Activated B cell treated with CpG ODN at 0.5 μM for 24 hours (primary cell): ENCODE measurements at places on chromosomes 3 and 15. TPM values are rescaled to one million over a fixed set of nuclear protein-coding genes. Genes with fewer than 3 reads are reported as not detected.

The EIF4E3 gene
- total RNA-seq: 1.8 and 2.0 TPM in 2 replicates

The COL8A1 gene
- total RNA-seq: 0.09 and 0.20 TPM in 2 replicates

The CHST14 gene
- total RNA-seq: 10.1 and 10.2 TPM in 2 replicates

The HCN4 gene
- total RNA-seq: not detected in 2 replicates

The LXN gene
- total RNA-seq: 5.2 and 5.9 TPM in 2 replicates

The ENTPD3 gene
- not detected in 2 replicates for total RNA-seq

The GAP43 gene
- total RNA-seq: not detected in 2 replicates

The POPDC2 gene
- total RNA-seq: 5.5 and 6.7 TPM in 2 replicates

The RAB8B gene
- 93.1 and 94.4 TPM in 2 replicates for total RNA-seq

The CCDC191 gene
- total RNA-seq: 14.7 and 17.2 TPM in 2 replicates

The SEMA4B gene
- 68.1 and 85.1 TPM in 2 replicates for total RNA-seq

The XXYLT1 gene
- total RNA-seq: 7.6 and 7.9 TPM in 2 replicates

DNA sequence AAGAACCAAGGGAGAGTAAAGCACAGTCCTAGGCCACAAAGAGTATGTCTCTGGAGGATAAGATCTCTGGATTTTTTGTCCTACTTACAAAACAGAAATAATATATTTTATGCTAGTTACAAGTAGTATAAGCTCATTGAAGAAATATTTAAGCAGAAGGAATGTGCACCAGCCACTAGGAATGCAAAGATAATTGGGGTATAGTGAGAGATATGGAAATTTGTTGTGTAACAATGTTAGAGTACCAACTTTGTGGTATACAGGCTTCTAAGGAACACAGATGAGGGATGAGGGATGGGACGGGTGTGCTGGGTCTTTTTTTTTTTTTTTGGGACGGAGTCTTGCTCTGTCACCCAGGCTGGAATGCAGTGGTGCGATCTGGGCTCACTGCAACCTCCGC is 26.5 kb downstream of the AKAP13 start:
- H3K4me3 ChIP-seq: peak overlapping the region; percentile 49
- H3K27me3 ChIP-seq: no peaks in the 10 kb centered on the region
- H3K27ac ChIP-seq: peak overlapping the region; percentile 91
- H3K36me3 ChIP-seq: peaks cover 13% of the 10 kb centered on the region

GRCh38 chr3:82494977-82495489 is 733.6 kb upstream of the GBE1 start:
- no peaks in the 10 kb centered on the region for H3K4me1 ChIP-seq
- H3K4me3 ChIP-seq: no peak overlapping the region
- no peak for DNase-seq
- H3K36me3 ChIP-seq: no peaks in the 10 kb centered on the region

- H3K4me1 ChIP-seq: no peaks in the 10 kb centered on the region
- H3K36me3 ChIP-seq: peaks cover 69% of the 10 kb centered on the region
- no peak for DNase-seq
These were observed 12.8 kb downstream of the LXN start for GRCh38 chr3:158659454-158660237.

GRCh38 chr3:157441102-157441624 is 4.5 kb downstream of the PTX3 start:
- peaks cover 3% of the 10 kb centered on the region for H3K4me1 ChIP-seq
- no peak overlapping the region for H3K4me3 ChIP-seq
- no peaks in the 10 kb centered on the region for H3K36me3 ChIP-seq
- no peak overlapping the region for H3K27ac ChIP-seq

DNA sequence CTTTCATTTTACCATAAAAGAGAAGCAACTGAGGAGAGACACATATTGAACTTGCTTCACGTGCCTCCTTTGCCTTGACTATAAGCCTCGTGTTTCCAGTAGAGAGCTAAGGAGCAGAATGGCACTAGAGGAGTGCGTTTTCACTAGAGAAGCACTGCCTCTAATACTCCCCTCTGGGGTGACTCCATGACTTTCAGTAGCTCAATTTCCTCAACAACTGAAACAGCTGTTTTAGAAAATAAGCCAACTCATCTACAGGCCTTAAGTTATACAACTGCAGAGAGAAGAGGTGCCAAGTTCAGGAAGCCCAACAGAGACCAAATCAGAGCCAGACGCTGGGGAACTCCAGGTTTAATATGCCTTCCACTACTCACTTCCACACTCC is 1.9 kb downstream of the UBP1 start:
- peaks cover 62% of the 10 kb centered on the region for H3K4me1 ChIP-seq
- DNase-seq: no peak
- H3K4me3 ChIP-seq: peak overlapping the region; percentile 88
- peak overlapping the region; percentile 72 for H3K27ac ChIP-seq
- H3K36me3 ChIP-seq: peaks cover 10% of the 10 kb centered on the region
- no peaks in the 10 kb centered on the region for H3K27me3 ChIP-seq

DNA sequence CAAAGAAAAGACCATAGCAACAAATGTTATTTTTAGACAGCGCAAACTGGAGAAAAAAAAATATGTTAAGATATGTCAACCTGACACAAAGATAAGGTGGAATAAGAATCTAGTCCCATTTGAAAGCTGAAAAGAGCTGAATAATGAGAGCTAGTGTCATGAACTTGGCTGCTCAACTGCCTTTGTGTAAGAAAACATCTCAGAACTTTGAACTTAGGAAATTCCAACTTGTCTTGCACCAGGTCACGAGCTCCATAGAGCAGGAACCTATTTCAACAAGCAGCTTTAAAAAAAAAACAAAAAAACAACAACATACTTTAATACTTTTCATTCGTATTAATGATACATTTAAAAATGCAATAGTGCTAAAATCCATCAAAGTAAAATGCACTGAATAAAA is 79.5 kb downstream of the ZNF280D start:
- H3K27me3 ChIP-seq: no peaks in the 10 kb centered on the region
- peaks cover 49% of the 10 kb centered on the region for H3K36me3 ChIP-seq
- DNase-seq: no peak
- no peak overlapping the region for H3K27ac ChIP-seq

GRCh38 chr3:194744826-194745225 is 59.1 kb downstream of the FAM43A start:
- H3K4me1 ChIP-seq: peaks cover 19% of the 10 kb centered on the region
- no peak for DNase-seq
- no peaks in the 10 kb centered on the region for H3K27me3 ChIP-seq
- H3K27ac ChIP-seq: no peak overlapping the region

- no peaks in the 10 kb centered on the region for H3K27me3 ChIP-seq
- peak overlapping the region; percentile 77 for H3K4me3 ChIP-seq
- DNase-seq: no peak
- H3K4me1 ChIP-seq: peaks cover 57% of the 10 kb centered on the region
- H3K36me3 ChIP-seq: peaks cover 6% of the 10 kb centered on the region
These were observed 17.4 kb downstream of the GPR160 start for GRCh38 chr3:170055209-170055608.

DNA sequence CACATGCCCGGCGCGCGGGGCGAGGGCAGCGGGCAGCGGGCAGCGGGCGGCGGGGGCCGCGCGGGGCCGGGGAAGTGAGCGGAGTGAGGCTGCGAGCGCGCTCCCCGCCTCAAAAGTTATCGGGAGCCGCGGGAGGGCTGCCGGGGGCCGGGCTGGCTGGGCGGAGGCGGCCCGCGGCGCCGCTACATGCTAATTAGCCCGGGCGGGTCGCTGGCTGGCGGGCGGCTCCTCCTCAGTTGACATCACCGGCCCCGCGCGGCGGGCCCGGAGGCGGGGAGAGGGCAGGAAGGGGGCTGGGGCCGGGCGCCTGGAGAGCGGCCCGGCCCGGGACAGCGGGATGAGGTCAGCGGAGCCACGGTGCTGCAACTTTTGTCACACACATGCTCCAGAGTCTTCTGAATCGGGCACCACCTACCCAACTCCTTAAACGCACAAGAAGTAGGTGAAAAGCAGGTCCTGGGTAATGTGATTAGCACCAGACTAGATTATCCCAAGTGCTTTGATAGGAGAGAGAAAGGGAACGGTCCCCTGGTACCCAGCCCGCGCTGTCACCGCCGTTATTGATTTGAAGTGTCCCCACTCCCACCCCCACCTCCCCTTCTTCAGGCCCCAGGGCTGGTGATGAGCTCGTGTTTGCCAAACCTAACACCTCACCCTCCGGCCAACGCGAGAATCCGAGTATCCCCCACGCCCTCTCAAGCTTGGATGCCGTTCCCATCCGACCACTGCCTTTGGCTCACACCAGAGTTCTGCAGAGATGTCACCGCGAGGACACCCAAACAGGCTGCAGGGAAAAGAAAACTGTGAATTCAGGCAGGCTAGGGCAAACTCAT is at the start of gene HEG1:
HEG1 (minus strand) TSS at position 85 of the 833 bp plus-strand sequence. CDS start 107 bp downstream, outside the sequence.
- peaks cover 2% of the 10 kb centered on the region for H3K36me3 ChIP-seq
- H3K27ac ChIP-seq: peak within 1 kb of the TSS; percentile 68
- peak within 1 kb of the TSS; percentile 86 for H3K4me3 ChIP-seq
- peak; percentile 66 for DNase-seq
- peaks cover 6% of the 10 kb centered on the region for H3K27me3 ChIP-seq

DNA sequence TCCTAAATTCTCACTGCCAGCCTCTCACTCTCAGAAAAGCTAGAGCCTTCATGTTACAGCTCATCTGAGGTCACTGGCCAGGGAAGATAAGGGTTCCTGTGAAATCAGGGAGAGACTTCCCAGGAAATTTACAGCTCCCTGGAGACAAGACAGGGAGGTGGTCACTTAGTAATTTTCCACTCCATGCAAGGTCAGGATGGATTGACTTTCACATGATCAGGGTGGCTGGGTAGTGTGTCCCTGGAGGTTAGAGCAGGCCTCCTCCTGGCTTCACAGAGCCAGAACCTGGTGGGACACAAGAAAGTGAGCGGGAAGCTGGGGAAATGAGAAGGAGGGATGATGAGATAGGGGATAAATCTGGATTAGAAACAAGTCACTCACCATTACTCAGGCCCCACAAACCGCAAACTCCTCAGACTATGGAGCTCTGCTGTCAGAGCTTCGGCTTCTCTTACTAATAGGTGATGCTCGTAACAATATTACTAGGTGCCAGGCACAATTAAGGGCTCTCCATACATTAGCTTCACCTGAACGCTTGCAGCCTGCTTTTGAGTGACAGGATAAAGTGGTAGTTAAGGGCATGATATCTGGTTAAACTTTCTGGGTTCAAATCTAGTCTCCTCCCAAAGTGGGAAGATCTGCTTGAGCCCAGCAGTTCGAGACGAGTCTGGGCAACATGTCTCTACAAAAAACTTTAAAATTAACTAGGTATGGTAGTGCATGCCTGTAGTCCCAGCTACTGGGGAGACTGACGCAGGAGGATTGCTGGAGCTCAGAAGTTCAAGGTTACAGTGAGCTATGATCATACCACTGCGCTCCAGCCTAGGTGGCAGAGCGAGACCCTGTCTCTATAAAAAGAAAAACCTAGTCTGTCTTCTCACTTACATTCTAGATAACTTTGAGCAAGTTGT is 24.9 kb downstream of the DUOX2 start:
- no peak overlapping the region for H3K27ac ChIP-seq
- H3K27me3 ChIP-seq: peaks cover 30% of the 10 kb centered on the region
- DNase-seq: no peak
- H3K4me1 ChIP-seq: no peaks in the 10 kb centered on the region
- H3K4me3 ChIP-seq: no peak overlapping the region
- H3K36me3 ChIP-seq: no peaks in the 10 kb centered on the region

DNA sequence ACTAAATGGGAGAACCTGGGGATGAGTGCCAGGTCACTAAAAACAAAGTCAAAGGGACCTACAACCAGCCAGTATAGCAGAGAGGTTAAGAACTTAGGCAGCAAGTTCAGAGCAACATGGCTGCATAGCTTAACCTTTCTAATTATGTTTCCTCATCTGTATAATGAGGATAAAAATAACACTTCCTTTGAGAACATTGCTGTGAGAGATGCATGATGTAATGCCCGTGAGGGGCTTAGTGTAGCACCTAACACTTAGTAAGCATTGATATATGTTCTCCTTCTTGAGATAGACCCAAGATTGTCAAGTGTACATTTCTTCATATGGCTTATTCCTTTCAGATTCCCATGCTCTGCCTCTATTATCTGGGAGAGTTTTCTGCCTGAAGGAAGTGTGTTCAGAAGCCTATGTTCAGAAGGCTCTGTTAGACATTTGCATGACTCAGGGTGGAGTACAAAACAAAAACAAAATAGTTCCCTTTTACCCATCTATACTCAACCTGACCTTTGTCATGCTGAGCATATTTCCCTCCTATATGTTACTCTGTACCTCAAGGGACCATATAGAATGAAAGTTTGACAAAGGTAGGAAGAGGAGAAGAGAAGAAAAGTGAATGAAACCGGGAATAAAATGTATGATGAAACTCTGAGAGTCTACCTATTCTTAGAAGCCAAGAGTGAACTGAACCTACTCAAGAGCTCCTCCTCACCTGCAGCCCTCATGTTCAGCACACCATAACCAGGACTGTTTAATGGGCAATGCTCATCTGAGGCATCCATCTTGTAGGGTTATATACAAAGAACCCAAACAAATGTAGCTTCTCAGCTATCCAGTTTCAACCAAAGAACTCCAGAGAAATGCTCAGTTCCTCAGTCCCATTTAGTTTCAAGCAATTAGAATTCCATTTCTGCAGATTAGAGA is 70.7 kb upstream of the KCNMB2 start:
- DNase-seq: no peak
- H3K27me3 ChIP-seq: peaks cover 13% of the 10 kb centered on the region
- H3K36me3 ChIP-seq: no peaks in the 10 kb centered on the region
- no peak overlapping the region for H3K4me3 ChIP-seq

GRCh38 chr3:13839726-13840340 is 40.0 kb downstream of the WNT7A start:
- peaks cover 8% of the 10 kb centered on the region for H3K27me3 ChIP-seq
- H3K36me3 ChIP-seq: no peaks in the 10 kb centered on the region
- no peak overlapping the region for H3K4me3 ChIP-seq
- no peak for DNase-seq

DNA sequence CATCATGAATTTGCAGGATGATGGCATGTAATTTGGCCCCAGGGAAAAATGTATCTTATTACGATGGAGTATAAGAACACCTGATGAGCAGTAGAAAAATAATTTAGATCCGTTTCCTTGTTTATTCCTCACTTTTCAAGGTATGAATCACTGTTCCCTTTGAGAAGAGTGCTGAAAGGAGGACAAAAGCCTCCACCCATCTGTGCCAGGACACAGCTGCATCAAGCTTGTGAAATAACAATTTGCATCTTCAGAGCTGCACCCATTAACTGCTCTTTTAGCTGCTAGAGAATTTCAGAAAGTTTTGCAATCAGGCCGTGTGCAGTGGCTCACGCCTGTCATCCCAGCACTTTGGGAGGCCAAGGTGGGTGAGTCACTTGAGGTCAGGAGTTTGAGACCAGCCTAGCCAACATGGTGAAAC is 9.6 kb downstream of the CLDND1 start:
- no peak overlapping the region for H3K27ac ChIP-seq
- H3K4me3 ChIP-seq: no peak overlapping the region
- DNase-seq: no peak
- H3K4me1 ChIP-seq: peaks cover 2% of the 10 kb centered on the region

- no peaks in the 10 kb centered on the region for H3K4me1 ChIP-seq
- H3K27me3 ChIP-seq: no peaks in the 10 kb centered on the region
- no peak for DNase-seq
- H3K4me3 ChIP-seq: no peak overlapping the region
- H3K27ac ChIP-seq: no peak overlapping the region
- H3K36me3 ChIP-seq: no peaks in the 10 kb centered on the region
These were observed 363.4 kb downstream of the OTOL1 start for GRCh38 chr3:161859865-161860450.

DNA sequence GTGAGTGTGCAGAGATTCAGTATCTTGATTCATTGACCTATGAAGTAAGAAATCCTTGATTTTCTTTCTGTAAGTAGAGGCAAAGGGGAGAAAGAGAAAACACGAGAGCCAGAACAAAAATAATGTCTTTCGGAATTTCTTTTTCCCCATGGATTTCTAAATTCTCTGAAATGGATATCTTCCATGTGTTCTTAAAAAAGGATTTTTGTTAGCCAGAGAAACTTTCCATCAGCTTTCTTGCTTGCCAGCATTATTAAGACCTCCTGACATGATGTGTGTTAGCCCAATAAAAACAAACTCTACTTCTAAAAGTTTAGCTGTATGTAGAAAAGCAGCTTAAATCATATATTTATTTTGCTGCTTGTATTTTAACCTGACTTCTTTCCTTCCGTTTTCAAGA is 122.3 kb upstream of the AADACL2 start:
- H3K4me3 ChIP-seq: no peak overlapping the region
- H3K27ac ChIP-seq: no peak overlapping the region
